ENCODE measurements at places on chromosomes 5 and 9.
A peak's percentile ranks its signal among the peaks of the same experiment; 100 is the strongest.

GRCh38 chr5:180433032-180433422, 61.2 kb upstream of the CNOT6 start:
- no peak for DNase-seq

DNA sequence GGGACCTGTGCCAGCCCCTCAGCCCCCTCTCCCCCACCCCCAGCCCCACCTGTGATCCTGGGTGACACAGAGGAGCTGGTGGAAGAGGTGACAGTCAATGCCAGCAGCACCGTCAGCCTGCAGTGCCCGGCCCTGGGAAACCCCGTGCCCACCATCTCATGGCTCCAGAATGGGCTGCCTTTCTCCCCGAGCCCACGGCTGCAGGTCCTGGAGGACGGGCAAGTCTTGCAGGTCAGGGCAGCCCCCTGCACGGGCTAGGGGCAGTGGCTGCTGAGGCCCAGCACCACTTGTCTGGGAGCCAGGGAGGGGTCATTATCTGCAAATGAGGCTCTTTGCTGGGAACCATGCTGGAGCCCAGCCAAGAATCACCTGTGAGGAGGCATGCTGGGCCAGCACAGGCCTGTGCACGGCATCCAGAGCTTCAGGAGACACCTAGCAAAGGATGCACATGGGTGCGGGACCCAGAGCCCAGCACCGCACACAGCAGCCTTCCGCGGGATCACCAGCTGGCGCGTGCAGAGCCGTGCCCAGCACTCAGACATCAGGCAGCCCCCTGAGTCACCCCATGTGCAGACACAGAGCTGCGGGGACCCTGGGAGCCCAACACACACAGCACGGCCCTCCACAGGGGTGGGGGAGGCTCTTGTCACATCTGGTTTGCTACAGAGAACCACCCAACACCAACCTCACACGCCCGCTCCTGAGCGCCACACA, 62.0 kb upstream of the ASS1 start:
- DNase-seq = no peak

- DNase-seq = no peak
Observed at GRCh38 chr9:70389621-70390266, 24.7 kb downstream of the KLF9 start.

- no peak for DNase-seq
Observed at GRCh38 chr5:7395432-7395946, 449 bp upstream of the ADCY2 start.

- DNase-seq = no peak
Observed at GRCh38 chr5:32384621-32385020, 59.9 kb downstream of the ZFR start.

GRCh38 chr9:101026824-101027223, 1.7 kb upstream of the PLPPR1 start:
- no peak for DNase-seq

DNA sequence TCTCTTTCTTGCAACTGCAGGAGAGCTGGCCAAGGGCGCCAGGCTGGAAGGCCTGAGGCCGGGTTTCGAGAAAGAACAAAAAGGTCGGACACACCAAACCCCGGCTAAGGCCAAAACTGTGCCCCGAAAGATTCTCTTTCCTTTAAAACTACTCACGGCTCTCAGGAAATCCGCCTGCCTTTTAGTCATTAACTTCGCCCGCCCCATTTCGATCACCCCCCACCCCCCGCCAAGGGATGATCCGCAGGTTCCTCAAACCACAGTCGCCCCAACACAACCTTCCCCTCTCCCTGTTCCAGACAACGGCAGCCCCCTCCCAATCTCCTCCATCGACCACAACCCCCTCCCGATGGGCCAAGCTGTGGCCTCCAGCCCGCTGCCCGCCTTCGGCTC, 536 bp downstream of the FEM1C start:
- peak; percentile 60 for DNase-seq
